Central memory CD4-positive, alpha-beta T cell (primary cell): ENCODE measurements at places on chromosomes 16 and 17.

GRCh38 chr17:49224198-49224996 is 6.2 kb downstream of the PHOSPHO1 start:
- DNase-seq = peak; percentile 52

GRCh38 chr16:85445779-85446222 is 167.3 kb upstream of the GSE1 start:
- no peak for DNase-seq

DNA sequence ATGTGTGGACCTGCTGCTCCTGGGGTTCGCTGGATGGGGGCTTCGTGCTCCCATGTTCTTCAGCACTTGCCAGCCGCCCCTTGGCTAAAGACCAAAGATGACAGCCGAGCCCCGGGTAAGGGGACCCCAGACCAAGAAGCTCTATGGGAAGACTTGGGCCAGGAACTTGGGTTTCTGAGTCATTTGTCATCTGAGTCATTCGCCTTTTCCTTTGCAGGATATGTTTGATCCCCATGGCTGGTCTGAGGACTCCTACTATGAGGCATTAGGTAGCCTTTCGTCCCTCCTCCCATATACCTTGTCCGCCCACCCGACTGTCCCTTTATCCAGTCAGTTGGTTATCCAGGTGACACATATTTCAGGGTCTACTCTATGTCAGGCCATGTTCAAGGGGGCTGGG is 17.7 kb upstream of the ITGB4 start:
- no peak for DNase-seq

GRCh38 chr16:8512941-8513624 is 77.2 kb downstream of the TMEM114 start:
- no peak for DNase-seq
